Motor neuron (in vitro differentiated cells): ENCODE measurements at places on chromosomes 11 and 22. TPM values are rescaled to one million over a fixed set of nuclear protein-coding genes. Genes with fewer than 3 reads are reported as not detected.

- peak; percentile 42 for ATAC-seq
Measured at GRCh38 chr11:61362542-61362875, 335 bp downstream of the TMEM138 start.

DNA sequence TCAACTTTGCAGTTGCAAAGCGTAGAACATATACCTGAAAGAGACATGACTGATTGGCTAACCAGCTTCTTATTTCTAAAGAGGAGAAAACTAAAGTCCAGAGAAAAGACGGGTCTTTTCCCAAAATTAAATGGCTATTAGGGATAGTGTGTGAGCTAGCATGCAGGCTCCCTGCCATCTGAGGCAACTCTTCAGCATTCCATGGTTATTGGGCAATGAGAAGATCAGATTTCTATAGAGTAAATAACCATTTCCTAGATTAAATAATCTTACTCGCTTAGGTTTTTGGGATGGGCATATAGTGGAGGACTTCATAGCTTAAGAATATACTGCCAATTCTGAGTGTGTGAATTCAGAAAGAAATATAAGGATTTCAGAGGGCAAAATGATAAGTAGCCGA is 95.0 kb downstream of the PDHX start:
- no peak for ATAC-seq

DNA sequence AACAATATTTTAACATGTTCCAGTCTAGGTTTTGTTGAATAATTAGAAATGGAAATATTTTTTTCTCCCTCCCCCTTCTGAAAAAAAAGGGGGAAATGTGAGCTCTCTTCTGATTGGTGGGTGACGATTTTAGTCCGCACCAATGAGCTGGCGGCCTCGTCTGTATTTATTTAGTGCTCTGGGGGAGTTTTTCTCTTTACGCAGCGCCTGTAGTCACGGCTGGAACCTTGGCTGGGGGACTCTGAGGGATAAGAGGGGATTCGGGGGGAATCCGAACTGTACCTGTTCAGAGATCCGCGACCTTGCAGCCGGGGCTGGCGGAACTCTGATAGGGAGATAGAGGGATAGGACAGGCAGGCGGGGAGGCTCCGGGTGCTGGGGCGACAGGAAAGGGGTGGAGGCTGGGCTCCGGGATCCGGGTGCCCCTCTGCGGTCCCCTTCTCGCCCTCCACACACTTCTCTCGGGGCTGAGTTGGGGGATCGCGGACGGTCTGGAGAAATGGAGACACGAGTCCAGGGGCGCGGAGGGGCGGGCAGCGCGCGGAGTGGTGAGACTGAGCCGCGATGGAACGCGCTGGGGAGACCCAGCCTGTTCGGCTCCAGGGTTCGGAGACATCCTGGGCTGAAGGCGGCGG is 99.7 kb upstream of the HSD17B12 start:
- ATAC-seq = peak; percentile 25

GRCh38 chr11:72970557-72971118 is 156.4 kb downstream of the ATG16L2 start:
- no peak for ATAC-seq

- peak; percentile 30 for ATAC-seq
Measured at GRCh38 chr11:47538741-47539565, 14.0 kb downstream of the CELF1 start.

DNA sequence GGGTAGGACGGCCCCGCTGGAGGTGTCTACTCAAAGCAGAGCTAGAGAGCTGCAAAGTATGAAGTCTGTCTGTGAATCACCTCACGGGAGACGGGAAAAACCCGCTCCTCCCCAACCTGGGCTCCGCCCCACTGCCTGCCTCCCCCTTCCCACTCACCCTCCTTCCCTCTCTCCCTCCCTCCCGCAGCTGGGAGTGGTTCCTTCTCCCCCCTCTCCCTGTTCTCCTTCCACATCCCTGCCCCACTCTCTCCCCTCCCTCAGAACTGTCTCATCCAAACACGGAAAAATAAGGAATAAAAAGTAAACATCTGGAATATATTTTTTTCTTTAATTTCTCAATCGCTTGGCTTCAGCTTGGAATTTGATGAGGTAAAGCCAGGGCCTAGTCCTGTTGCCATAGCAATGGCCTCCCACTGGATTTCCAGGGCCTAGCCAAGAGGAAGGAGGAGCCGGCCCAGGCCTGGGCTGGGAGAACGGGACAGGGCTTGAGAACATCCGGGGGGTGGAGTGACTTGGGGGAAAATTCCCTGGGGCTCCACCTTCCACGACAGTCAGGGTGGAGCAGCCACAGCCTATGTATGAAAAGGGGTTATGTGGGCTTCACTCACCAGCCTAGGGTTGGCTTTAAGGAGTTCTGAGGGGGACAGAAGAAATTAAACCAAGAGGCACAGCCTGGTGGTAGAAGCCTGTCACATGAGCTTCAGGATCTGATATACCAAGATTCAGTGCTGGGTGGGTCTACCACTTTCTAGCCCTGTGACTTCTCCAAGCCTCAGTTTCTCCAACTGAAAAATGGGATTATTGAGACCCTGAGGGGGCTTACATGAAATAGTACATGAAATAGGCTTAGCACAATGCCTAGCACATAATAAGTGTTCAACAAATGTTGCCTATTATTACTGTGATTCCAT is 2.2 kb downstream of the TNKS1BP1 start:
- peak; percentile 34 for ATAC-seq

GRCh38 chr22:34784056-34784455 is 281.9 kb upstream of the ISX start:
- ATAC-seq = no peak

- ATAC-seq = no peak
Measured at GRCh38 chr22:49954354-49954753, 6.2 kb upstream of the PIM3 start.

DNA sequence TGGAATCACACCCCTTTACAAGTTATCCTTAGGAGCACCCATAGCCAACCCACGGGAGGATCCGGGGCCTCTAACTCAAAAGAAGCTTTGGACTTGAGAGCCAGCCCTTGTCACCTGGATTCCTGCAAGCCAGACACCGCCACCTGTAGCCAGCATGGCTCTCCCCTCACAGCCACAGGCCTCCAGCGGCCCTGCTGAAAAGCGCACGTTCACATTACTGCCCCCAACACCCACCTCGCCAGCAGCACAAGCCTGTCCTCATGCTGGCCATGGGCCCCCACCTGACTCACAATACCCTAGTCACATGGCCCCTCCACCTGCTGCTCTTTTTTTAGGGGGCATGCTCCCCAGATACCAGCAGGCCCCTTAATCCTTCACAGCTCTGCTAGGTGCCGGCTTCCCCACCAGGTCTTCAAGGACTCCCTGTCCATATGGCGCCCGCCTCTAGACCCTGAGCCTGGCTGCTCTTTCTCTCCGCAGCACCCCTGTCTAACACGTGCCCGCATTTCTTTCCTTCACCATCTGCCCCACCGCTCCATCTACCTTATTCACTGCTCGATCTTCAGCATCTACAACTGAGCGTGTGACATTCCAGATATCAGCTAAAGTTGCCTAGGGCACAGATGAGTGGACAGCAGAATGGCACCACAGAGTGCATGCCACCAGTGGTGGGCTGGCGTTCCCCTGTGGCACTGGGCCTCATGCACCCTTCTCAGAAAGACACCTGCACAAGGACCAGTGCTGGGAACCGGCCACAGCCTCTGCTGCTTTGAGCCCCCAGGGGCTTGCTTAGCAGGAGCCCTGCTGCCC is 6.6 kb downstream of the CARS1 start:
- ATAC-seq = no peak

DNA sequence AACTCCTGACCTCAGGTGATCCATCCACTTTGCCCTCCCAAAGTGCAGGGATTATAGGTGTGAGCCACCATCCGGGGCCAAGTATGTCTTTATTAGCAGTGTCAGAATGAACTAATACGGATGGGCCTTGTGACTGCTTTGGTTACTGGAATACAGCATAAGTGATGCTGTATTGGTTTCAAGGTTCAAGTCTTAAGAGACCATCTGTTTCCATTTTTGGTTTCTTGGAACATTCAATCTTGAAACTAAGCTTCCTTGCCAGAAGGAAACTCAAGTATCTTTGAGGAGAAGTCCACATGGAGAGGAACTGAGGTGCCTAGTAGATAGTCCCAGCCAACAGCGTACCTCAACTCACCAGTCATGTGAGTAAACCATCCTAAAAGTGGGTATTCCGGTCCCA is 58.8 kb downstream of the APOL3 start:
- ATAC-seq = no peak

DNA sequence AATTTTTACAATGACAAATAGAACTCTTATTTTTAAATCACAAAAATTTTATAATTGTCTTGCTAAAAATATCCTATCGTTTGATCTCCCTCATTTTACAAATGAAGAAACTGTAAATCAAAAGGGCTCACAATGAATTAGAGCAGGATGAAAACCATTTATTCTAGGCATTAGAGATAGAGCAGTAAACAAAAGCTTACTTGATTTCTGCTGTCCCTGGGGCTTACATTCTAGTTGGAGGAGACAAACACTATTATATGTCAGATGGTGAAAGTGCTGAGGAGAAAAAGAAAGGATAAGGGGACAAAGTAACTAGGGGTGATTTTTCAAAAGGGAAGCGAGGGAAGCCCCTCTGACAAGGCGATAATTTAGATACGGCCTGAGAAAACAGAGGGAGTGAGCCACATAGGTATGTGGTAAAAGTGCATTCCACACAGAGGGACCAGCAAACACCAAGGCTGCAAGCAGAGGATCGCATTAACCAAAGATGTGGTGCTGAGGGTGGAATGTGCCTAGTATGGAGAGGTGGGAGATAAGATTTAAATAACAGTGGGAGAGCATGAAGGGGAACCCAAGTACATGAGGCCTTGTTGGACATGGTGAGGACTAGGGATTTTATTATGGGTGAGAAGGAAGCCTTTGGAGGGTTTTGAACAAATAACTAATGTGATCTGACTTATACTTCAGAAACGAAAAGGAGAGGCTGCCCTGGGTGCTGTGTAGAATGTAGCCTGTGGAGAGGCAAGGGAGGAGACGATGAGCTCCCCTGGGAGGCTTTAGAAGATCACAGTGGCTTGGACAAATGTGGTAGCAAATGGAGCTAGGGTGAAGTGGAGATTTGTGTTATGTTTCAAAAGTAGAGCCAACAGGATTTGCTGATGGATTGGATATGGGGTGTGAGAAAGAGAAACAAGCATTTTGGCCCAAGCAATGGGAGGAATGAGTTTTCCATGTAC is 62.1 kb downstream of the PDHX start:
- ATAC-seq = no peak

GRCh38 chr11:95920460-95921105 is 3.3 kb downstream of the MTMR2 start:
- ATAC-seq = no peak

- ATAC-seq = no peak
Measured at GRCh38 chr11:124415356-124415923, 9.2 kb downstream of the OR8B4 start.

DNA sequence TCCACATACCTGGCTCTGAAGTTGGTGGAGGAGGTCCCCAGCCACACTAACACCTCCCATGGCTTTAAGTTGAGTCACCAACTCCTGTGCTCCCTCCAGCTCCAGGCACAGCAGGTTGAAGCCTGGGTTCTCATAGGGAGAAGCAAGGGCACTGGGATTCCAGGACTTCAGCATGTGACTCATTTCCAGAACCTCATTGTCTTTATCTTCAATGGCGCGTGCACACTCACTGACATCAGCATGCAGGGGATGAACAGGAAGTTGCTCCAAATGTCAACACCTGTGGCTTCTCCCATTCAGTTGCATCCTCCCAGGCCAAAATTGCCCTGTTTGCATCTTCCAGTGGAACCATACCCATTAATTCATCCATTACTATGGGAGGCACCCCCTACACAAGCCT is 5.8 kb upstream of the UBQLNL start:
- ATAC-seq = no peak

GRCh38 chr11:45301537-45302246 is 15.6 kb upstream of the SYT13 start:
- no peak for ATAC-seq

GRCh38 chr11:33684003-33684706 is 16.5 kb downstream of the C11orf91 start:
- no peak for ATAC-seq

DNA sequence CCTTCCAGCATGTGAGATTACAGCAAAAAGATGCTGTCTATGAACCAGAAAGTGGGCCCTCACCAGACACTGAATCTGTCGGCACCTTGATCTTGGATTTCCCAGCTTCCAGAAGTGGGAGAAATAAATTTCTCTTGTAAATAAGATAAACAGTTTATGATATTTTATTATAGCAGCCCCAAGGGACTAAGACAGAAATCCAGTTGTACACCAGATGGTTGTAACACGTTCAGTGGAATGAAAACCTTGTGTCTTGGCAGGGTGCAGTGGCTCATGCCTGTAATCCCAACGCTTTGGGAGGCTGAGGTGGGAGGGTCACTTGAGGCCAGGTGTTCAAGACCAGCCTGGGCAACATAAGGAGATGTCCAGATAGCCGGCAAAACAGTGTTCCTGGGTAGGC is 61.8 kb downstream of the MCHR1 start:
- no peak for ATAC-seq

DNA sequence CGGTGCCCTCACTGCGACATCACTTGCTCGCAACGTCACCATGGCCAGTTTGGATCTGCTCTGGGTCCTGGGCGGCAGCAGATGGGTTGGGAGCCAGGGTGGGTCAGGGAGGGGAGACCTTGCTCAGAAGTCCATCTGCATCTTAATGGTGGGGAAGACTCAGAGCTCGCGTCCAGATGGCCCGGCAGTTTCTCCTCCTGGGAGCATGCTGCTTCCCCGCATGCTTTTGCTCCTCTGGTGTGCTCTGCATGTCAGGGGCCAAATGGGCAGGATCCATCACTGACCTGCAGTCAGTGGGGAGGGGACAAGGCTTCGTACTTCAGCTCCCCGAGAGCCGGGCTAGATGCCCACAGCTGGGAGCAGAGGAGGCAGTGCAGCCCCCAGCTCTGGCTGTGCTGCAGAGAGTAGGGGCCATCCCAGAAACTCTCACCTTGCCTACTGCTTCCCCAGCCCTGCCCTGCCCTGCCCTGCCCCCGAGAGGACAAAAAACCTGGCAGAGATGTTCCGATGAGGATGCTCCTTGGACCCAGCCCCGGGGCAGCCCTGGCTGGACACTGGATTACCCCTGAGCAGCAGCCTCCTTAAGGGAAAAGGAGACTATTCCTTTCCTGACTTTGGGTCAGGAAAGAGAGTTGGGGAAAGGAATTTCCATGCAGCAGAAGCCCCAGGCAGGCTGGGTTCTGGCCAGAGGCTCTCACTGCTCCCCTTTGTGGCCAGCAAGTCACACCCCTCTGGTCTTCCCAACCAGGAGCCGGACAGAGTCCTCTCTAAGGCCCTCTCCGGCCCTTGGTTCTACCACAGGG is 149.9 kb downstream of the PKNOX2 start:
- no peak for ATAC-seq

- ATAC-seq = no peak
Measured at GRCh38 chr11:125201525-125202141, 37.1 kb downstream of the PKNOX2 start.

MCM5 gene
- 6.5 and 7.3 TPM in 2 replicates for total RNA-seq

RHOD gene
- total RNA-seq = 0.43 and 0.89 TPM in 2 replicates

PGA5 gene
- not detected in 2 replicates for total RNA-seq

ESAM gene
- total RNA-seq = 9.3 and 9.7 TPM in 2 replicates

SLC25A45 gene
- total RNA-seq = 0.32 and 0.67 TPM in 2 replicates
